Activated CD8-positive, alpha-beta memory T cell treated with anti-CD3 and anti-CD28 coated beads, Interleukin-2, amount 50 U/mL, for 4 hours (primary cell): ENCODE measurements at places on chromosomes 2 and 18.

DNA sequence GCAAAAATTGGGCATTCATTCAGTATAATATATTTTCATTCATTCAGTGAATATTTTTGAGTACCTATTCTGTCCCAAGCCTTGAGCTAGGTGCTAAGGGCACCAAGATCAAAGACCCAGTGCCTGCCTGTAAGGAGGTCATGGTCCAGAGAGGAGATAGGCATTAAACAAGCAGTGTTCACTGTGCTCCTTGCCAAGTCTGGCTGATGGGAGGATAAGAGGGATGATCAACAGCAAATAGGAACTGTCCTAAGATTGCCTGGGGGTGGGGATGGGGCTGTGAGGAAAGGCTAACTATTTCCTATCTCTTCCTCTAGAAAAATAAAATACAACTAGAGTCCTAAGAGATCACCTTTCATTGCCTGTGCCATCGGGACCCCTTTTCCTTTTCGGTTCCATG, 60.4 kb downstream of the SETBP1 start:
- DNase-seq, result no peak

GRCh38 chr18:26483633-26484032, 64.7 kb downstream of the KCTD1 start:
- DNase-seq, result no peak

DNA sequence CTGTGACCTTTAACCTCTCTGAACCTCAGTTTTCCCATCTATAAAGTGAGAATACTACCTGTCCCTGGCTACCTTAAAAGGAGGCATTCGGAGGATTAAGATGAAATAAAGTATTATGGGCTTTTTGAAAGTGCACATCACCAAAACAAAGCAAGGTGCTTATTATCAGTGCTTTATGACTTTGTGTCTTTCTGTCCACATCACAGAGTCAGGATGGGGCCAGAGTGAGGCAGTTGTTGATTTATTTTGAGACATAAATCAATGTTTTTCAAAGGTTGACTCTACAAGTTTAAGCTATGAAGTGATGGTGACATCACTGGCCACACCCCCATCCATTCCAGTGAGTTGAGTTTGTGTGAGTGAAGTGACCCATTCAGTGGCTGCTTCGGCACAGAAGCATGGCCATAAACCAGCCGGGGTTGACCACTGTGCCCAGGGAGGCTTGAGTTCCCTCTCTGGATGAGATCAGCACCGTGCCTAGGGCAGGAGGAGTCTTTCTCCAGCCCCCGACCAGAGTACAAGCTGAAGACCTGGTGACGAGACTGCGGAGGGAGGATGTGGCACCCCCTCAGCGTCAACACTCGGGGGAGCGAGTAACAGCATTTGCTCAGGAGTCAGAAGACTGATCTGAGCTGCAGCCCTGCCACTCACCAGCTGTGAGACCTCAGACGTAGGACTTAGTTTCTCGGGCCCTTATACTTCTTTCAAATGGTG, 89.0 kb upstream of the PPP1CB start:
- DNase-seq, result no peak

GRCh38 chr18:57547260-57547659, 39.2 kb downstream of the FECH start:
- DNase-seq, result no peak

- DNase-seq, result no peak
Measured at GRCh38 chr2:151886241-151886640, 58.0 kb upstream of the ARL5A start.

DNA sequence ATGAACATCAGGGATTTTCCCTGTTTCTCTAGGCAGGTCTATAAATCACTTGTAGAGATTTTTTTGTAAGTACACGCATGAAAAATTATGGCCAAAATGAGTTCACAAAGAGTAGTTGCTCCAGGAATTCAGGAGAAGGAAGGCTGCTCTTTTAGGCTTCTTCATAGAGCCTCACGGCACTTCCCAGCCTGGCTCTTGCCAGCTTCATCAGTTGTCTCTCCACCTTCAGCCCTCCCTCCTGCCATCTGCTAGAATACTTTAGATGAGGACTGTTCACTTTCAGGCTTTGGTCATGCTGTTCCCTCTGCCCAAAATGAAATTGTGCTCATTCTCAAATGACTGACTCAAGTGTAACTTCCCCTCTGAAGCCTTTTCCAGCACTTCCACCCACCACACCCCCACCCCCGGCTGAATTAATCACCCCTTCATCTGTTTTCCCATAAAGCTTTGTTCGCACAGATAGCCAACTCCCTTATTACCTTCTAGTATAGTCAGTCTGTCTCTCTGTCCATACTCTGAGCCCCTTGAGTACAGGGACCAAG, 1.8 kb upstream of the ABCA12 start:
- DNase-seq, result no peak

DNA sequence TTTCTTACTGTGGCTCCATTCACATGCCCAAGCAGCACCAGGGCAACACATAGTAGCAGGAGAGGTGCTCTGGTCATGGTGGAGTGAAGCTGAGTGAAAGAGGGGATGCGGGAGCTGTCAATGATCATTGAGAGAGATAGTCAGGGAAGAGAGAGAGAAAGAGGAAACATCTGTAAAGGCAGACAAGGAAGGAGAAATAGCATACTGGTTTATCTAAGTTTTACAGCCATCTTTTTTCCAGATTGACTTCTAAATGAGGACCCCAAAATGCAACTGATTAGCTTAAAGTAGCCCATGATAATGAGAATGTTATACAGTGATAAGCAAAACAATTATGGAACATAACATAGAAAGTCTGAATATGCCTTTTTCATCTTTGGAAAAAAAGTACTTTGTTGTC, at the start of gene C2orf66:
C2orf66 (minus strand) TSS at position 96 of the 400 bp plus-strand sequence; CDS start at position 77, 19 bp downstream.
- no peak for DNase-seq

DNA sequence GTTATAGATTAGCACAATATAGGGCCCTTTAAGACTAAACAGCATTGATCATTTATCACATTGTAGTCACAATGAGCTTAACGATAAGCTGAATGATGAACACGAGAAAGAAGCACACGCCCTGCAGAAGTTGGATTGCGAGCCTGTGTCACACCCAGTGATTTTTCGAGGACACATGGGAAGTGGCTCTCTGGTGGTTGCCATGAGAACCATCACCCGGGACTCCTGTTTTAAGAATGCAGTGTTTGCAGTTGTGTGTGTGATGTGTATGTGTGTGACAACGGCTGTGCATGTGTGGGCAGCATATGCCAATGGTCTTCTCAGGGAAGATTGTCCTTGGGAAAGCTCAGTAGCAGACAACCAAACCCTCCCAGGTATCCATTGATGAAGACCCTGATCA, 69.2 kb downstream of the PDCL3 start:
- no peak for DNase-seq

GRCh38 chr2:237136824-237137223, 51.1 kb downstream of the COPS8 start:
- DNase-seq, result no peak

- no peak for DNase-seq
Measured at GRCh38 chr2:242011516-242011915, 142.0 kb downstream of the RTP5 start.

- DNase-seq, result no peak
Measured at GRCh38 chr2:233011268-233011650, 1.8 kb downstream of the NGEF start.

GRCh38 chr2:68225119-68225632, 27.2 kb downstream of the PPP3R1 start:
- no peak for DNase-seq

GRCh38 chr2:221370076-221370856, 201.8 kb downstream of the EPHA4 start:
- no peak for DNase-seq

GRCh38 chr18:12036201-12036751, 55.0 kb downstream of the IMPA2 start:
- DNase-seq, result no peak

DNA sequence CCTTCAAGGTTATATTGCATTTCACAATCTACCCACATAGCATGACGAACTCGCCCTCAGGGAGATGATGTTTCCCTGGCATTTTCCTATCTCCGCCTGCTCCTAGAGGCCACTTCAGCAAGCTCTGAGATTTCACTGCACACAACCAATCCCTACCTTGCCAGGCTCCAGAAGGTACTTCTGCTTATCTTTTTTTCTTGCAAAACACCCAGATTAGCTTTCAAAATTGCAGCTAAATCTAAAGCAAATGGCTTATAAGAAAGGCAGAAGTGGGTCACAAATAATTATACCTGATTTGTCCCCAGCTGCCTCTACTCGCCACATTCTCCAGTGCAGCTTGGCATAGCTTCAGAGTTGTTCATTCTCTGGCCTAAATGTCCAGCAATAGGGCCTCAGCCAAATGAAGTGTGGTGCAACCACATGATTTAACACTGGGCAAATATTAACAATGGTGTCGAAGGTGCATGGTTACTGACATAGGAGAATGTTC, 32.4 kb upstream of the MRPL19 start:
- DNase-seq, result no peak

DNA sequence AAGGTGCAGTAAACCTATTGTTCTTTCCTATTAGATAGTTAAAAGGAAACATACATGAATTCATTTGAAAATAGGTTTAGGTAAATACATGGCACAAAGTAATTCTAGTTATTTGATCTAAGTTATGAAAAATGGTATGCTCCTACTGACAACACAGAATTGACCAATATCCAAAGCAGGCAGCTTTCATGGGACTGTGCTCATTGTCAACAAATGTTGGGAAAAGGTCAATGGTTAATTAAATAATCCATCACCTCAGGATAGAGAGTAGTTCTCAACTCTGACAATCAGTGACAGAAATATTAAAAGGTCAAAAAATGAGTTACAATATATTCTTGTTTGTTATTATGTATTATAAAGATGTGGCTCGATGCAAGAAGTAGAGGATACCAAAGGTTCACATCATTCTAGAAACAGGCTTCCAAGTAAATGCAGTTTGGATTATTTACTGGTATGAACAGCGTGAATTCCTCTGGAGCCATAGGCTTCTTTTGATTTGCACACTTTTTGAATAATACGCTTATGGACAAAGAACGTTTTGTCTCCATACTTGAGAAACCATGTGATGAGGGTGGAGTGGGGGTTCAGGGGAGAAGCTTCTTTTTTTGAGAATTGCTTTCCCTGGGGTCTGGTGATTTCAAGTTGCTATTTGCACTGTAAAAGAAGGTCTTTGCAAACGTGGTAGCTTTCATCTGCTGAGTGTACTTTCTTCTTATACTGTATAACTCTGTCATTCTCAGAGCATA, 422.0 kb upstream of the ZEB2 start:
- DNase-seq, result no peak

DNA sequence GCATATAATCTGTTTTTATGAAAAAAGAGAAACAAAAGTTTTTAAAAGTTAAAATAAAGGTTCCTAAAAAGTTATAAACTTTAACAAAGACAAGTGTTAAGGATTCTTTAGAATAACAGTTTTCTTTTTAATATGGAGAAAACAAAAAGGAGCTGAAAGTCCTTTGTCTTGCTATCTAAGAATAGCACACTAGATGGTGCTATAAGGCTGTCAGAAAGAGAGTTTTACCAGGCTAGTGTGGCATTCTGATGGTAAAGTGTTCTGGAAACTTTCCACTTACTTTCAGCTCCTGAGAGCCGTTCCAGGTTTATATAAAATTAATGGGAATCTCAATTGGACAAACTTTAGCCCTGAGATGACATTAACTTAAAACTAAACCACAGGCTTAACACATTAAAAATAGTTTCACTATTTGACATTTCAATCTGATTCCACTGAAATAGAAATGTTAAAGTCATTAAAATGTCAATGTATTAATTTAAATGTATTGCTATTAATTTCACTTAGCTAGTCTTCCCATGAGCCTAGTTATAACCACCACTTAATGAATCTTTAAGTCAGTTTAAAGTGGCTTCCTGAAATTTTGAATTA, 3.7 kb downstream of the FBXO48 start:
- no peak for DNase-seq

GRCh38 chr2:234741976-234742375, 209.8 kb upstream of the SH3BP4 start:
- DNase-seq, result no peak

DNA sequence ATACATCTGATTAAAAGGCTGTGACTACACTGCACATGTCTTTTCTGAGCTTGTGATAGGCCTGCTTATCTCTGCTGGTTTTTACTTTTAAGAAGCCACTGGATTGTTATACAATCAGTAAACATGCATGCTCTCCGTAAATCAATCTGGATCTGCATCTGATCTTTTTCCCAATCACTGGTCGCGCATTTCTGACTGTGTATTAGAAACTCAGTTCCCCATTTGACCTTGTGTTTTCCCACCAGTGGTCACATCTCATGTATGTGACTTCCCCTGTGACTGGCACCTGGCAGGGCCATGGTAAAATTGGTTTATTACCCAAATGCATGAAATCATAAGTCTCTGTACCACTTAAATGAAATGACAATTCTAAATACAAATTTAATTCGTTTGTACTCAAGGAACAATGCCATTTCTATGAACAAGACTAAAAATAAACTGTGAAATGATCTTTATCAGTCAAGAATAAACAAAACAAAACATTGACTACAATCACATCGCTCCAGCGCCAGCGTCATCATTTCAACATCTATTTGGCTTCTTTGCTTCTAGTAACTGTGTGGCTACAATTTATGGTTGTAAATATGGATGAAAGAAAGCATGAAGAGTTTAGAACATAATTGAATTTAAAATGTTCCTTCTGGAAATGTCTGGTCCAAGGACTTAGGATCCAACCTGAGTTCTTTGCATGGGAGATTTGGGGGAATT, 396.6 kb upstream of the TRIB2 start:
- DNase-seq, result no peak

DNA sequence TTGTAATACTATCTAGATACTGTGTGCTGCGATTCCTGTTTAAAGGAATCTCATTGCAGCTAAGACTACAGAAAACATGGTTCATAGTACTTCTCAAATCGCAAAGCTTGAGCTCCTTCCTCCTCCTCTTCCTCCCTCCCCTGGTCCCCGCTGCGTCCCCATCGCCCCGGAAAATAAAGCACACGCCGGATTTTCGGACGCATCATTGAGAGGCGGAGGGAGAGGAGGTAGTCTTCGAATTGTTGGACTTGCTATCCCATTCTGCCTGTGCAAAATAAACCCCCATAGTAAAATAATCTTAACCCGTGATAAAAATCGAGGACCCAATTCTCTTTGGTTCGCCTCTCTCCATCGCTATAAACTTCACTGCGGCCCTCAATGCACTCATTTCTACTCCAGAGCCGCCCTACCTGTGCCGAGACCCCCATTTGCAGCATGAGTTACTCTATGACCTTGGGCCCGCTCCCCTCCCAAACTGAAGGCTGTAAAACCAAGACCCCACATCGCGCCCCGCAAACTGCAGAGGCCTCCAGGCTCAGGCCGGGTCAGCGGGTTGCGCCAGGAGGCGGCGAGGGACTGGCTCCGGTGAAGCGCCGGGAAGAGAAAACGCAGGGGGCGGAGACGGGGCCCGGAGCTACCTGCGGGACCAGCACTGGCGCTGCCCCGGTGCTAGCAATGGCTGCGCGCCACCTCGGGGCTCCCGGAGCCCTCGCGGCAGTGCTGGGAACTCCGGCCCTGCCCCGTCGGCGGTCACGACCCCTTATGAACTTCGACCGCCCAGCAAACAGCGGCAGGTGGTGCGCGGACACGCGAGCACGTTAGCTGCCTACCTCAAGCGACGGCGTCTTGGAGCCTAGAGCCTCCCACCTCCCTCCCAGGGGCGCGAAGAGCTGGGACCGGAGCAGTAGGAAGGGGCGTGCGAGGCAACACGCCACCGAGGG, 649 bp downstream of the ESCO1 start:
- DNase-seq, result no peak
